Lung microvascular endothelial cell (primary cell): ENCODE measurements at places on chromosomes 4 and X. TPM values are rescaled to one million over a fixed set of nuclear protein-coding genes. Genes with fewer than 3 reads are reported as not detected.

DNA sequence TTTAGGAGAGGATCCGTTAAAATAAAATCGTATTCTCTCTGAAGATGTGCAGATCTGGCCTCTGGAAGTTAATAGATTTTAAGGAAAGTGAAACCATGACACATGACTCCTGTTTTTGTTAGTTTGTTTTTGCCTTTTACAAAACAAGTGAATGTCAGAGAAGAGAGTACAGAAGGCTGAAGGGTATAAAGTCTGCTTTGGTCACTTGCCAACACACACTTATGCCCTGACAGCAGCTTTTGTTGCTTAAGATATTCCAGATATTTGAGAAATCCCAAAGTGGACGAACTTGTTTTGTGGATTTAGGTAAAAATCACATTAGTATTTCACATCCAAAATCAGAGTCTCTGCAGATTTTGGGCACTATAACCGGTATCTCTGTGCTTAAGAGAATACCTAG is 192.4 kb upstream of the RASGEF1B start:
- DNase-seq, result no peak

DNA sequence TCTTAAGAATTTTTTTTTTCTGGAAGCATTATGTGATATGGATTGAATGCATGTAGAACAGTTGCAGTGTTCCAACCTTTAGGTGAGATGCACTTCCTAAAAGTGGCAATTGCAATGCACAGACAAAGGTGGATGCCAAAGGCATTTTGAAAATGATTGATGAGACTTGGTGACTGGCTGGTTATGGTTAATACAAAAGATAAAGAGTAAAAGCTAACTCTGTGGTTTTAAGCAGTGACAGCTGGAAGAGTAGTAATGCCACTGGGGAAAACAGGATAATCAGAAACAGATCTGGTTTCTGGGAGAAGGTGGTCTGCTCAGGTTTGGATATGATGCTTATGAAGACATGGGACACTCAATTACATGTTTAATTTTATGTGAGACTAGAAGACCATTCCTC is 345.6 kb downstream of the RPA4 start:
- DNase-seq, result no peak

Gene PLAC1
- under 0.01 TPM in 1 of 2 replicates, not detected in the other for total RNA-seq

Gene MAGEC2
- total RNA-seq, result not detected in 2 replicates

Gene CD38
- total RNA-seq, result 10.9 and 11.1 TPM in 2 replicates
